ENCODE measurements at places on chromosomes 2 and 18. TPM values are rescaled to one million over a fixed set of nuclear protein-coding genes. Genes with fewer than 3 reads are reported as not detected.

The R3HDM1 gene
- 13.7 TPM for total RNA-seq

The RBBP8 gene
- total RNA-seq, result 48.6 TPM

The DLX2 gene
- total RNA-seq, result under 0.01 TPM

The SERPINB10 gene
- total RNA-seq, result not detected

The FIGN gene
- 2.8 TPM for total RNA-seq

The GPR35 gene
- total RNA-seq, result 0.31 TPM

The MEIS1 gene
- 19.1 TPM for total RNA-seq

The TMEM17 gene
- 5.3 TPM for total RNA-seq

The CPSF3 gene
- 62.9 TPM for total RNA-seq

The HRH4 gene
- total RNA-seq, result not detected

The UGT1A3 gene
- total RNA-seq, result not detected

The HAT1 gene
- 47.6 TPM for total RNA-seq

The MRO gene
- total RNA-seq, result 1.00 TPM

The SERPINB12 gene
- not detected for total RNA-seq

The YWHAQ gene
- 237 TPM for total RNA-seq

The SMYD5 gene
- total RNA-seq, result 19.6 TPM

The FABP1 gene
- not detected for total RNA-seq

The PARD6G gene
- 12.4 TPM for total RNA-seq

The NYAP2 gene
- total RNA-seq, result not detected

The VWA3B gene
- not detected for total RNA-seq

The COL3A1 gene
- total RNA-seq, result 1.00 TPM

The MSTN gene
- total RNA-seq, result under 0.01 TPM

The NT5C1B gene
- not detected for total RNA-seq

The RNF125 gene
- 1.4 TPM for total RNA-seq

The ESCO1 gene
- total RNA-seq, result 16.0 TPM

The SLC8A1 gene
- total RNA-seq, result 13.4 TPM

The KIF1A gene
- 0.36 TPM for total RNA-seq

The RESP18 gene
- total RNA-seq, result not detected

The ANKRD30BL gene
- 0.33 TPM for total RNA-seq

The PKDCC gene
- 14.0 TPM for total RNA-seq

The UBXN2A gene
- total RNA-seq, result 24.1 TPM

The SIX2 gene
- total RNA-seq, result not detected

The CHN1 gene
- 8.3 TPM for total RNA-seq

The NPPC gene
- 10.7 TPM for total RNA-seq

The PSMA8 gene
- not detected for total RNA-seq

The GIGYF2 gene
- total RNA-seq, result 42.3 TPM

The CFAP210 gene
- total RNA-seq, result not detected

The CHST9 gene
- 0.33 TPM for total RNA-seq

The STRADB gene
- total RNA-seq, result 130 TPM

The EIPR1 gene
- 26.2 TPM for total RNA-seq

The COL4A4 gene
- total RNA-seq, result not detected

The ETAA1 gene
- 19.6 TPM for total RNA-seq

The UGT1A4 gene
- total RNA-seq, result not detected

The SNORC gene
- 0.33 TPM for total RNA-seq

The SERPINB5 gene
- not detected for total RNA-seq

The ASPRV1 gene
- total RNA-seq, result 0.15 TPM

The TGFA gene
- total RNA-seq, result under 0.01 TPM

The CRYGC gene
- not detected for total RNA-seq

The DSC1 gene
- not detected for total RNA-seq

The LAMA3 gene
- total RNA-seq, result under 0.01 TPM

The TXNDC2 gene
- total RNA-seq, result not detected

Measured in melanocyte of skin (primary cell).